ENCODE measurements at places on chromosomes 7 and 10.

DNA sequence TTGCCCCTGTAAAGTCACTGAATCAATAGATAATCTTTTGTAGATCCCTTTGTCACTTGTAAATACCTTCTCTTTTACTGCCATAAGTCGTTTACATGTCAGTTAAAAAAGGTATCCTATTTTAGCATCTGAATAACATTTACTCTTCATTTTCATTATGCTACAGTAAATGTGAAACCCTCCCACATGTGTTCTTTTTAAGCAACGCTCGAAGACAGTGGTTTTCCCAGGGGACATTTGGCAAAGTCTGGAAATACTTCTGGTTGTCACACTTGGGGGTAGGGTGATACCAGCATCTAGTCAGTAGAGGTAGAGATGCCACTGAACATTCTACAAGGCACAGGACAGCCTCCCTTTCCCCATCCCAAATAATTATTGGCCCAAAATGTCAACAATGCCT lies 23.7 kb downstream of the ATAD1 start:
- no peak for DNase-seq

GRCh38 chr7:44977304-44977958 lies 1.4 kb downstream of the MYO1G start:
- no peak for DNase-seq

DNA sequence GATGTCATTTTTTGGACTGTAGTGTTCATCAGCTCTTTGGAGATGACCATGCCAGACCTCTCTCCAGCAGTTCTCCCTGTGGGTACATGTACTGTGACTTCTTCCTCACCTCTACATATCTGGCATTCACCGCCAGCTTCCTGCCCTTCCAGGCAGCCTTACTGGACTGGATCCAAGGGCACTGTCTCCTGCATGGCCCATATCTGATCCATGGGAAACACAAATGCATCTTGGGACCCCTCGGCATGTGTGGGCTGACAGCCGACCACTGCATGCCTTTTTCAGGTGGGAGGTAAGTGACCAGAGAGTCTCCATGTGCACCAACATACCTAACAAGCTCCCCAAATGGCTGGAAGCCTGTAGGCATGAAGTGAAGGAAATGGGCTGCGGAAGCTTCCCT lies 3.9 kb upstream of the BLVRA start:
- DNase-seq, result no peak

DNA sequence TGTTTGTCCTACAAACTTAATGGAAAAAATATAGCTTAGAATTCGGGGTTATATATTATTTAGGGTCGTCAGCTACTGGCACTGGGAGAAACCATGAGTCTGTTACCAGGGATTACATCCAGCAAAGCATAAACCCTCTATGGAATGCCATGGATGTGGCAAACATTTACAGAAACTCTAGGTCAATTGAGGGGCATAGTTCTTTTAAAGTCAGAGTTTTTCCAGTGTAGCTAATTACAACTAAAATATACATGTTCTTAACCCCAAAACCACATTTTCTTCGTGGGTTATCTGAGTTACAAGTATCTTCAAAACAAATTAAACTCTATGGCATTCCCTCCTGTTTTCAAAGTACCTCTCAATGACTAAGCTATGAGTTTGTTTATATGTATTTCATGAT lies 99.3 kb upstream of the THSD7A start:
- DNase-seq, result no peak

DNA sequence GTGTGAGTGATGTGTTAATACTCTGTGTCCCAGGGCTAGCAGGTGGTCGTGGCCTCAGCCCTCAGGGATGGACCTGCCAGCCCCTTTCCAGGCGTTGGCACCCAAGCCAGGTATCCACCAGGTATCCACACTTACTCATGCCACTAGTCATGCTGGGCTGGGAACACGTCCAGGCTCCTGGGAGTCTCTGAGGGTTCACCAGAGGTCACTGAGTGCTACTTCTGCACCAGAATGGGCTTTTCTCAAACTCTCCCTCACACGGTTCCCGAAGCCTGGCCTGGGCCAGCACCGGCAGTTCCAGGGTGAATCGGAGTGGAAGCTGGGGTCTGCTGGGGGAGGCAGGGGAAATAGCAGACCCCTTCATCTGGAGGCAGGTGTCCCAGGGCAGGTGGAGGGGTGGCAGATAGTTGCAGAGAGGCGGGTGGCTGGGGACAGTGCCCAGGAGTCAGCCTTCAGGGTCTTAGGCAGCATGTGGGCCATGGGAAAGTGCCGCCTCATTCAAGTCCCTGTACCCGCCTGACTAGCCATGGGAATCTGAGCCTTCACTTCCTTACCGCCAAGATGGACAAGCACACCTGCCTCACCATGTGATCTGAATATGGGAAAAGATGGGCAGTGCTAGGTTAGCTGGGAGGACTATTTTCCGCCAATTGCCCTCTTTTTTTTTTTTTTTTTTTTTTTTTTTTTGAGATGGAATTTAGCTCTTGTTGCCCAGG lies 95.5 kb upstream of the GTF2I start:
- DNase-seq, result no peak

DNA sequence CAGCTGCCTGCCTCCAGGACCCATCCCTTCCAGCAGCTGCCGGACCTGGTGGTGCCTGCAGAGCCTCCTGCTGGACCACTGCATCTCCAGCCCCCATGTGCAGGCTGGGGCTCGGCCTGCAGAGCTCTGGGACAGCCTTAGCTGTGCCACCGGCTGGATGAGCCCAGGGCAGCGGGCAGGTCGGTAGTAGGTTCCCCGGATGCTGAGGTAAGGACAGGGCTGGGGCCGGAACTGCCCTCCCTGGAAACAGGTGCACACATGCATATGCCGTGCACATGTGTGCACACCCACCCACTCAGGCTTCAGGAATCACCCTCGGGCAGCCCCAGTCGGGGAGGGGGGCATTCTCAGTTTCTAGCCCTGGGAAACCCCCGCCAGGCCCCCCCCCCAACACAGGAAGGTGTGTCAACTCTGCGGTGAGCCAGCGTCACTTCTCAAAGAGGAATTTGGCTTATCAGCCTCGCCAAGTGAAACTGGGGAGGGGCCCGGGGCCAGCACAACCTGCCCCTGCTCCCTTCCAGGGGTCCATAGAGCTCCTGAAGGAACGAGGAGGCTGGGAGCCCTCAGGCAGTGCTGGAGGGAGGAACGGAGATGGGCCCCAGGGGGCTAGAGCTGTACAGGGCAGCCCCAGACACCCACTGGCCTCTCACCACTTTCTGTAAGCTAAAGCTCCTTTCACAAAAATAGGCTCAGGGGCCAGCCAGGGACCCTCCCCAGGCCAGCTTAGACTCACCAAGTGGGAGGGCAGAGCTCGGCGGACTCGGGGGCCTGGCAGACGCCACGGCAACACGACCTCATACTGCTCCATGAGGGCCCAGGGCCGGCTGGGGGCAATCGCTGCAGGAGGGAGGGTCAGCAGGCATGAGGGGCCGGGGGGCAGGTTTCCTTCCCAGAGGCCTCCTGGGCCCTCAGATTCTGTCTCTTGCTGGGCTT lies 1.7 kb downstream of the ADAM8 start:
- no peak for DNase-seq

GRCh38 chr7:7720750-7721621 lies 2.6 kb upstream of the RPA3 start:
- DNase-seq, result no peak

DNA sequence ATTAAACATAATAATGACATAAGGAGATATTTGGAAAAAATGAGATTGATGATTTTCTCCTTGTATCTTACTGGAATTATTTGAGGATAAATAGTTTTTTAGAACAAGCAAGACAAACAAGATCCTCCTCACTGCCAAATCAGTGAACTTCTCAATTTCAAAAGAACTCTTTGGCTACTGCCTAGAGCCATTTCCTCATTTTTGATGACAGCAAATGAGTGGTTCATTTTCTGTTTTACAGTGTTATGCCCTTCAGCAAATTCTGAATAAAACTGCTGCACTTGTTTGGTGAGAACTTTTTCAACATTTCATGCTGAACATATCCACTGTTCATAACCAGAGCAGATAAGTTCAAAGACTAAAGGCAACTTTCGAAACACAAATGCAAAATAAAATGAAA lies 42.5 kb upstream of the AHR start:
- no peak for DNase-seq

GRCh38 chr10:22222236-22223190 lies 4.7 kb upstream of the EBLN1 start:
- DNase-seq, result no peak

Measured in AG04449 (cell line).